ENCODE measurements at places on chromosomes 16 and 17.

DNA sequence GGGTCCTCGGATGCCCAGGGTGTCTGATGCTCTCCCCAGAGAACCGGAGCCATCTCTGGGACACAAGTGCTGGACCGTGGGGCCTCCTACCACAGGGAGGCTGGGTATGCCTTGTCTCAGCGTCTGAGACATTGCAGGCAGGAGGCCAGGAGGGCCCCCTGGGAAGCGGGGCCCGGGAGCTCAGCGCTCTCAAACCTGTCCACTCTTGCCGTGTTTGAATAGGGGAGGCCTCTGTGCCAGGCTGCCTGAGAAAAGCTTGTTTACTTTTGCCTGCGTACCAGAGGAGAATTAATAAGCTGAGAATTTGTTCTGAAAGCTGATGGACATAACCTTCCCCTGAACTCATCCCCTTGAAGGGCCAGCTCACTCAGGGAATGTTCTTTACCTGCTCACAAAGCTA lies 163.8 kb downstream of the NTN1 start:
- no peak for DNase-seq

DNA sequence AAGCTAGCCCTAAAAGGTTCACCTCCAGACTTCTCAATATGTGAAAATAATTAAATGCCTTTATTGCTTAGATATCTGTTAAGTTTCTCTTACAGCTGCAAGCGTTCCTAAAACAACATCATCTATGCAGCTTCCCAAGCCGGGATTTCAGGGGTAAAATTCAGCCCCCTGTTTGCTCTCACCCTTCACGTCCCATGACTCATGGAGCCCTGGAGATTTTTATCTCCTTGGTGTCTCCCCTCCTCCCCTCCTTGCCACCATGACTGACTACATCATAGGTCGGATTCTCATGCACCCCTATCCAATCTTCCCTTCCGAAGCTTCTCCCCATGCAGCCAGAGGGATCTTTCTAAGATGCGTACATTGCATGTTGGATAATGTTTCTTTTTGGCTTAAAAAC lies 21.0 kb upstream of the CACNG4 start:
- DNase-seq: no peak

DNA sequence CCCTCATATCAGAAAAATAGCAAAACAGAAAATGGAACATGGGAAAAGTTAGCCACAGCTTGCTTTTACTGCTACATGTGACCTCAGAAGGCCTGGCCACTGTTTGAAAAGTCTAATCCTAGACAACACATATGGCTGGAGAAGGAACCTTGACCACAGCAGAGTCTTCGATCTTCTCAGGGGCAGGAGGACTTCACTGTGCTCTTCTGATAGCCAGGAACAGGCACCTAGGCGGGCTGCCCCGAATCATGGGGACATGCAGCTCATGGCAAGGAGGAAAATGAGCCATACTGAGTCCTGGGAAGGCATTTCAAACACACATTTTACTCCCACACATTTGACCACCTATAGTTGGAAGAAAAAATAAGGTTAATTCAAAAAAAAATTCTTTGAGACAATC lies 31.1 kb upstream of the ADORA2B start:
- no peak for DNase-seq

- DNase-seq: no peak
Measured at GRCh38 chr17:79942011-79942405, 93.7 kb downstream of the TBC1D16 start.

- DNase-seq: no peak
Measured at GRCh38 chr16:22304411-22304810, 7.2 kb downstream of the POLR3E start.

DNA sequence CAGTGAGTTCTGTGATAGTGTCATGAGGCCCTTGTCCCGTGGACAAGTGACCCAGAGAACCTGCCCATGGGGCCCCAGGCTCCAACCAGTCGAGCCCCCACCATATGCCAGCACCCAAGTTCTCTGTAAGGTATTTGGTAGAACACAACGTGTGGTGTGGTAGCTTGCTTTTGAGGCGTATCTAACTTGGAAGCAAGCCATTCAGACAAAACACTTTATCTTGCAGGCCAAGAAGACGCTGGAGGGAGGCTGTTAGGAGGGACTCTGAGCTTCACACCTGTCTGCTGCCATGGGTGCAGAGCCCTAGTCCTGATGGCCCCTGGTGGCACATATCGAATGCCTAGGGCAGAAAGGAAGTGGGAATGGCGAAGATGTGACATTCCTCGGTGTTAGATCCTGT lies 1.6 kb downstream of the NDUFAF8 start:
- DNase-seq: no peak

DNA sequence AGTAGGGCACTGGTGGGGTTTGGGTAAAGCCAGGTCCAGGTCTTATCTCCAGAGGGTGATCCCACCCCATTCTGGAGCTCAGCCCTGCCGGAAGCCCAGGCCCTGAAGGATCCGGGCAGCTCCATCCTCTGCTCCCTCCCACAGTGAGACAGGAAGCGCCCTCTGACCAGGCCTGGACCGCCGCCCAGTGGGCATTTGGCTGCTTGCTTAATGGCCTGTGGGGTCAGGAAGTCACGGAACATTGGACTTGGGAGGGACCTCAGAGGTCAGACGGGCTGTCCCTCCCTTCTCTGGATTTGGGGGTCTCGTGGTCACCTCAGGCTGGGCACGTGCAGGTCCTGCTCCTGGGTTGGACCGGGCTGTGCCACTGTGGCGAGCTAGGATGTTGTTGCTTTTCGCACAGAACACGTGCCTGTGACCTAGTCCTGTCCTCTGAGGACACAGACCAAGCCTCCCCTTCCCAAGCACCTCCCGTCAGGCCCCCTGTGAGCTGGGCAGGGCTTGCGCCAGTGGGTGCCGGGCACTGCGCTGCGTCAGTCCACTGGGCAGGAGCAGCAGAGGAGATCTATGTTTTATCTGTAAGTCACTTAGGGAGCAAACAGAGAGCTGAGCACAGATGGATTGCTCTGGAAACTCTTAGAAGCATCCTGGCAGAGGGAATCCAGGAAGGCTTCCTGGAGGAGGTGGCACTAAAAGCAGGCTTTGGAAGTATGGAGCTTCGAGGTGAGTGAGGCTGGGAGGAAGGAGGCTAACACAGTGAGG lies 49.4 kb upstream of the GSE1 start:
- DNase-seq: no peak

- no peak for DNase-seq
Measured at GRCh38 chr16:88809676-88810165, 2.0 kb downstream of the APRT start.

GRCh38 chr17:35748979-35749378 lies 4.1 kb downstream of the GAS2L2 start:
- no peak for DNase-seq
